ENCODE measurements at places on chromosomes 2 and 18.

DNA sequence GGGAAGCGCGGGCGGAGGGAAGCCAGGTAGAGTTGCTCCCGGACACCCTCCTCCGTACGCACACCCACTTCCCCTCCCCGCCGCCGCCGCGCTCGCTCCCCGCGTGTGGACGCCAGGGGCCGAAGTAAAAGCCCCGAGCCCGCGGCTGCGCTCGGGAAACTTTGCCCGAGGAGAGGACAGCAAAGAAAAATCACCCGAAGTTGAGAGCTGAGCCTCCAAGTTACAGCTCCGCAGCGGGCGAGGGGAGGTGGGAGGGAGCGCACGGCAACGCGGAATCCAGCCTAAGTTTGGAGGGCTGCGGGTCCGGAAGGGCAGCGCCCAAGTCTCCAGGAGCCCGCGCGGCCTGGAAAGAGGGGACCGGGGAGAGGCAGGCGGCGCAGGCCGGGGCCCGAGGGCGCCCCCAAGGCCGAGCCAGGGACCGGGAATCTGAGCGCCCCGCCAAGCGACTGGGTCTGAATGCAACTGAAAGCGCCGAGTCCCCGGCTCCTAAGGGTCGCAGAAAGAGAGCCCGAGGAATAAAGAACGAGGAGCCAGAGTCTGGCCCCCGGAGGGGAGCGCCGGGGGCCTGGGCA is 706 bp upstream of the BCL11A start:
- peak; percentile 81 for DNase-seq

- DNase-seq, result no peak
Observed at GRCh38 chr18:73737990-73738389, 409.6 kb downstream of the FBXO15 start.

DNA sequence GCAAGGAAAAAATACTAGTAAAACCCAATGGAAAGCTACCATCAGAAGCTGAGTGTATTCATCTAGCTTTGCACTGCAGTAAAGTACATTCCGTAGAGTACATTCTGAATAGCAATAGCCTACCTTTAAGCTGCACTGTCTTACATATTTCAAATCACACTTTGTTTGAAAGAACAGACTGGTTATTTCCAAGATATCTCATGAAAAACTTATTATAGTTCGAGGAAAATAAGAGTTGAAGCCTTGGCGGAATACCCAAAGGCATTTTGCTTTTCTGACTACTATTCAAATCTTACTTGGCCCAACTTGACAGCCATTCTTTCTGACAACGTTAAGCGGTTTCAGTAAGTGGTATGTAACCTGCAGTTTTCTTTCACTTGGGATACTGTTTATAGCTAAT is 177.6 kb downstream of the NRXN1 start:
- DNase-seq, result no peak

DNA sequence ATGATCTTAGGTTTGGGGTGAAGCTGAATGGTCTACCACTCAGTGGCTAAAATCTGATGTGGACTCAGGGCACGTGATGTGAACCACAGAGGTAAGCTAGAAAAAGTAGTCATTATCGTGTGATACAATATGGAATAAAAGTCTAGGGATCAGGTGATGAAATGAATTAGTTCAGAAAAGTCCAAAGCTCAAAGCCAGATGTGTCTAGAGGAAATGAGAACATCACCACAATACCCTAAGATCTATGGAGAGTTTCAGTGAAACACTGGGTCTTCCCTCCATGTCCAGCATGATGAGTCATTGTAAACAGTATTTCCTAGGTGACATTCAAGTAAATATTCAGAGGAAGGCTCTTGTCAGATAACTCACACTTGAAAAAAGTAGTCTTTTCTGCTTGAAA is 1257.4 kb upstream of the ZEB2 start:
- DNase-seq, result no peak

GRCh38 chr2:19312949-19313348 is 45.5 kb downstream of the OSR1 start:
- DNase-seq, result peak; percentile 88

Data from osteoblast (primary cell).